ENCODE measurements at places on chromosomes 6 and 20.

- DNase-seq: no peak
Observed at GRCh38 chr6:164107297-164107995, 692.9 kb downstream of the QKI start.

DNA sequence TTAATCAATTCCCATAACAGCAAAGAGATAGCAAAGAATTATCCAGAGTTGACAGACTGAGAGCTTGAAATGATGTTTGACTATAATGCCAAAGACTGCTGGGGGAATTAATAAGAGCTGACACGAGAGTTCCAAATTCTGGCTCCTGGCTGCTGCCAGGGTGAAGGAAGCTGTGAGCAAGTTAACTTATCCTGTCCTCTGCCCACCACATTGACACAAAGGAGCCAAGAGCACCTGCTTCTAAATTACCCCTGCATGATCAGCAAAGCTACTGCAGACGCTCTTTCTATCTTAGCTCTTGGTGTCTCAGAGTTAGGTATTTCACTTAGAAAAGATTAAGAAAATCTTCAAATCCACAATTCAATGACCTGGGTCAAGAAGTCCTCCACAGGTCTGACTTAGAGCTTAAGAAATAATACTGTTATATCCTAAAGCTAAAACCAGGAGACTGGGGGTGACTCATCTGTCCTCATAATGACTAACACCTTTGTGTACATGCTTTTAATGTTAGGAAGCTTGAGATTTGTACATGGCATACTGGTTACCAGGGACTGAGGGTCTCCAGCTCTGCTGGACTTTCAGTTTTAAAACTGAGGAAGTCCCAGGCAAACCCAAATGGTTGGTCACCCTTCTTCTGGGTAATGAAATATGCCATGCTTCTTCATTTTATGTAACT is 13.2 kb upstream of the FRK start:
- peak; percentile 57 for DNase-seq

DNA sequence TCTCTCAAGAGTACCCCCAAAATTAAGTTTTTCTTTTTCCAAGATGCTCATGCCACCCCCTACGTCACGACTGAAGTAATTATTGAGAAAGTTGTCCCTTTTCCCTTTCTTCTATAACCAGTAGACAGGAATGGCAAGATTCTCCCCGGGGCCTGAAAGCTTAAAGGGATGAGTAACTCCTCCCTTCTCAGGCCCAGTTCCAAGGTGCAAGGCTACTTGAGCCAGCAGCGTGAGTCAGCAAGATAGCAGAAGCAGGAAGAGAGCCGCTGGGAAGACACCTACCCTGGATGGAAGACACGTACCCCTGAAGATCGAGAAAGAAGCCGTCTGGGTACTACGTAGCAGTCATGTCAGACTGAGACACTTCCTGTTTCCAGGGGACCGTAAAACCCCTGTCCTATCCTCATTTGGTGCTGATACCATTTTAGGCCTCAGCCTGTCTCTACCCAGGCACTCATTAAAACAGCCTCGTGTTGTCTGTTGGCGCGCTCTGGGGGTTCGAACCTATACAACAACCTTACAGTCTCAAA is 241.0 kb downstream of the ADGRG6 start:
- peak; percentile 89 for DNase-seq

DNA sequence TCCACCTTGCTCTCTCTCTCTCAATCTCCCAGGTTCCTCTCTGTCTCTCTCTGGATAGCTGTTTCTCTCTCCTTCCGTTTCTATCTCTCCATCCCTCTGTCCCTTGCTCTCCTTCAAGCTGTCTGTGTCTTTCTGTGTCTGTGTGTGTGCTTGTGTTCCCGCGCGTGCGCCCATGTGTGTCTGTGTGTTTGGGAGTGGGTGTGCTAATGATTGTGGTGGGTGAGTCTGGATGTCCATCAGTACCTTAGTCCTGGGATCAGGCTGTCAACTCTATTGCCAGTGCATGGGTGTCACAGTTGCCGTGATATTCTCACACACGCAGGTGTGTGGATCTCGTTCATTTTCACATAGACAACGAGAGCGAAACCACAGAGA is 1380.6 kb upstream of the DEFB115 start:
- no peak for DNase-seq

DNA sequence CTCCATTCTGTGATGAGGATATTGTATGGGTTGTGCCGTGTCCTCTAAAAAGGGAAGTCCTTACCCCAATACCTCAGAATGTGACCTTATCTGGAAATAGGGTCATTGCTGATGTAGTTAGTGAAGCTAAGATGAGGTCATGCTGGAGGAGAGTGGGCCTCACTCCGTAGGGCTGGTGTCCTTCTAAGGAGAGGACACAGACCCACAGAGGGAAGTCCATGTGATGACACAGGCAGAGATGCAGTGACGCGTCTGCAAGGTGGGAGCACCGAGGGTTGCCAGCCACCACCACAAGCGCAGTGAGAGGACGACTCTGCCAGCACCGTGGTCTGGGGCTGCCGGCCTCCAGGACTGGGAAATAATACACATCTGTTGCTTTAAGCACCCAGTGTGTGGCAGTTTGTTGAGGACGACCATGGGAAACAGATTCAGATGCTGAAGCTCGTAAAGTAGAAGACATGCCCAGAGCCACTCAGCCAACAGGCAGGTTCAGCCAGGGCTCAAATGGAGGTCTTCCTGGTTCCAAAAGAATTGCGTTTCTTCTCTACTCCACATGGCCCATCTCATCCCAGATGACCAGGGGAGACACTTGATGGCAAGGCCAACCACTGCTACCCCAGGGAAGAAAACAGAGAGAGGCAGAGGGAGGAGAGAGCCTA is 59.2 kb upstream of the DUSP22 start:
- DNase-seq: no peak

GRCh38 chr20:52783769-52784168 is 188.4 kb upstream of the TSHZ2 start:
- peak; percentile 0 for DNase-seq

DNA sequence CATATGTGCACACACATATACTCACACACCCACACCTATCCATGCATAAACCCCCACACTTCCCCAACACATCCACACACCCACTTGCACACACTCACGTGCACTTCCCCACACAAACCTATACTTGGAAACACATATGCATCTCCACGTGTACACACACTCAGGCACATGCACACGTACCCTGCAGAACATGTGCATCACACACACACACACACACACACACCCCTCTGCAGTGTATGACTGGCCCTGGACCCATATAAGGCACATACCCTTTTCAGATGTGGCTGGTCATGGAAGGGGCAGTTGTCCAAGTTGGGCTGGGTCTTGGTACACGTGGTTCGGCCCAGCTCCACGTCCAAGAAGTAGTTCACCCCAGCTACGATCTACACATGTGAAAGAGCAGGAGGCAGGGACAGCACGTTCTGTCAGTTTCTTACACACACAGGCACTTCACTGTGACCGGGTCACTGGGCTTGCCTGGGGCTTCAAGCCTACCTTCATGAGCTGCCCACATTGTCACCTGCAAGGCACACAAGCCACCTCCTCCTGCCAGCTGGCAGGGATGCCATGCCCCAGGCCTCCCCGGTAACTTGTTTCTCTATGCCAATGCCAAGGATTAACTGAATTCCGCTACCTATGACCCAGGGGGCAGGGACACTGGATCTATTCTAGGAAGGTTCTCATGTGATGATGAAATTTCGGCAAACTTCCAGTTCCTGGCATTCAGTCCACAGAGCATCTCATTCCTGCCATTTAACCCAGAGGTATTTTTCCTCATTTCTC is 2.6 kb downstream of the CST3 start:
- DNase-seq: peak; percentile 27

- no peak for DNase-seq
Observed at GRCh38 chr20:62787866-62788265, 8.4 kb upstream of the MRGBP start.

- DNase-seq: no peak
Observed at GRCh38 chr6:167207527-167207926, 49.7 kb upstream of the GPR31 start.

GRCh38 chr20:57244627-57245214 is 21.7 kb downstream of the BMP7 start:
- DNase-seq: no peak

DNA sequence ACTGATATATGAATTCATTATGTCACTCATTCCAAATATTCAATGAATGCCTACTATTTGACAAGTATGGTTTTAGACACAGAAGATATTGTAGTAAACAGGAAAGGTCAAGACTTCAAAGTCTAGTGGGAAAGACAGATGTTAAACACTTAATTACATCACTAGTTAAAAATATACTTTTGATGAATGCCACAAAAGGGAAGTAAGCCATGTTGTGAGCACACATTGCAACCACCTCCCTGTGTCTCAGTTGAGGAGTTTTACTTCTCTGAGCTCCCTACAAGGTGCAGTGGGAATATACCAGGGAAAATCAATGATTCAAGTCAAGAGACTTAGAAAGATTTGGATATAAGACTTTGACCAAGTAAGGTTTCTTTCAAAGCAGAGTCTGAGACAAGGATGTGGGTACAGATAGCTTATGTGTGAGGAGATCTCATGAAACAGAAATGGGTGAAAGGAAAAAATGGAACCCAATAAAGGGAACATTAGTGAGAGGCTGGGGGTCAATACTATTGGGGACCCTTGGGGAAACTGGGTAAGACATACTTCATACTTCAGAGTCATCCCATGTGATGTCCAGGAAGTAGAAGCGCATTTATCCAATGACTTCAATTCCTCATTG is 503.7 kb downstream of the KIF16B start:
- no peak for DNase-seq

DNA sequence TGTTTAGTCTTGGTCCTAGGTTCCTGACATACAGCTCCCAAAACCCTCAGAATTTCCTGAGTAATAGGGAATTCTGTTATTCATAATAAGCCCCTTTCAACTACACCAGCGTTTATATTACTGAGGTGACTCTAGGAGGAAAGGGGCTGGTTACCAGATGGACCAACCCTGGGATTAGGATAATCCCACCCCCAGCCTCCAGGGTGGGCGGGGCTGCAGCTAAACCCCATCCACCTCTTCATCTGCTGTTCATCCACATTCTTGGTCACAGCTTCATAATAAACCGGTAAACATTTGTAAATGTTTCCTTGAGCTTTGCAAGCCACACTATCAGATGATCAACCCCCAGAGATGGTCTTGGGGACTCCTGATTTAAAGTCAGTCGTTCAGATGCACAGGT is 38.3 kb downstream of the NINL start:
- DNase-seq: no peak

DNA sequence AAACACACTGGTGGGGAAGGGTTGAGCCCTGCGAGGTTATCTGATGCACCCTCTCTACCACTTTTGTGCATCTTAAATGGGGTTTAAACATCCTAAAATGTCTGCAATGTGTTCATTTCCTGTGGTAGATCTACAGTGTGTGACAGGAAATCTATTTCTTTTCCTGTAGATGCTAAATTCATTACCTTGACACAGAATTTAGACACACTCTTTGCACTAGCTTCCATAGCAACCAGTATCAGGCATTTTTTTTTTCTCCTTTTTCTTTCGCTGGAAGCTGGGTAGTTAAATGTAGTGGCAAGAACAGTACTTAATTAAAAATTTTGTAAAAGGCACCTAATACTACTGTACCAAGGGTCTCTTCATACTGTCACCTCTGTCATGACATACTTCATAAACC is 141.1 kb downstream of the RFPL4B start:
- no peak for DNase-seq

DNA sequence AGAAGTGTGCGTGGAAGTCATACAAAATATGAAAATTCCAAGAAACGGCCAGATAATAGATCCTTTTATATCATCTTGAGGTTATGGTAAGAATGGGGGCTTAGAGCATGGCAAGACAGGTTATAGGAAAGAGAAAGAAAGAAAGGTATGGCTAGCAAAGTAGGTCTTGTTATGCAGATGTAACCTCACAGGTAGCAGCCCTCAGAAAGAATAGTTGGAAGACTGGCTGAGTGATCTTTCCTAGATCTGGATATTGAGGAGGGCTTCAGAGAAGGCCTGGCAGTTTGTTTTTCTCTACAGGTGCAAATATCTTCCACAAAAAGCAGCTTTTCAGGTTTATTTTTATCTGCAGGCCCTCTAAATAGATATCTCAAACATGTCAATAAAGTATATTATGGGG is 679.5 kb downstream of the KHDRBS2 start:
- no peak for DNase-seq

- no peak for DNase-seq
Observed at GRCh38 chr6:79396625-79397024, 140.6 kb downstream of the LCA5 start.

DNA sequence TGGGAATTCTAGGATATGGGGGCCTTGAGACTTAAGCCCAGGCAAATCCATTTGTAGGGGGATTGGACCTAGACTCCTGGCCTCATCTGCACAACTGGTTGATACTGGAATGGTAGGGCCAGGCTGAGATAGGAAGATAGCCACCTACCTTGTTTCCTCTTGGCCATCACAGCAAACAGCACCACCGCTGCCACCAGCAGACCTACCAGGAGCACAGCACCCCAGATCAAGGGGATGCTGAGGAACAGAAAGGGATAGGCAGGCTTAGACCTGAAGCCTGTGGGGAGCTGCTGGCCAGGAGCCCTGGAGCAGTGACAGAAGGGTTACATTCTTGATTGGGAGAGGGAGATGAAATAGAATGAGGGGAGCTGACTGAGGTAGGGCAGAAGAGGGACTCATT is 3.5 kb downstream of the TREML1 start:
- DNase-seq: no peak

DNA sequence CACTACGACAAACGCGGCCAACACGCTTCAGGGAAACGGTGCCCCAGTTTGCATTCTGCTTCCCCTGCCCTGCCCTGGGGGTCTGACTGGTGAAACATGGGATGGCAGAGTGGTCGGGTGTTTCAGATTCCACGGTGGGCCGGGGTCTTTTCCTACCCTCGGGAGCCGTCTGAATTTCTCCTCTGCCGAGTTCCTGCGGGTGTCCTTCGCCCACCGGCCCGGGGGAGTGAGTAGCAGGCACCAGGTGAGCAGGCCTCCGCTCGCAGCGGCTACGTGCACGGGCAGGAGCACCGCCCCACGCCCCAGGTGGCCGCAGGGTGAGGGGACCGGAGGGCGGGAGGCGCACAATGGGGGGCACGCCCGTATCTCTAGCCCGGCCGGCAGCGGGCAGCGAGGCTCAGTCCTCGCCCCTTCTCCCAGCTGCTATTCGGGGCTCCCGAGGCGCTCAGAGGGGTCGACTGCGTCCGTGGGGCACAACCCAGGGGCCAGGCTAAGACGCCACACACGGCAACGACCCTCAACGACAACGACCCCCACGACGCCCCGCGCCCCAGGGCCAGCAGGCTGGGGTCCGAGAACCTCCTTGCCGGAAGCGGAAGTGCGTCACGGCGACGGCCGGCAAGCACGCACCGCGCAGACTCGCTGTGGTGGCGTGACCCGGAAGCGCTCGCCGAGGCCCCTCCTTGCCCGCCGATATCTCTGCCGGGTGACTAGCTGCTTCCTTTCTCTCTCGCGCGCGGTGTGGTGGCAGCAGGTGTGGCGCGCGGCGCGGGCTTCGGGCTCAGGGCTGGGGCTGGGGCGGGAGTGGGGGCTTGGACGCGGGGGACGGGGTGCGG is at the start of gene RPS21:
Gene RPS21 (plus strand): TSS at position 721 of the 836 bp plus-strand sequence. CDS start 236 bp downstream, outside the sequence.
- DNase-seq: peak; percentile 90

GRCh38 chr6:128024046-128024445 is 123.2 kb upstream of the THEMIS start:
- DNase-seq: no peak

DNA sequence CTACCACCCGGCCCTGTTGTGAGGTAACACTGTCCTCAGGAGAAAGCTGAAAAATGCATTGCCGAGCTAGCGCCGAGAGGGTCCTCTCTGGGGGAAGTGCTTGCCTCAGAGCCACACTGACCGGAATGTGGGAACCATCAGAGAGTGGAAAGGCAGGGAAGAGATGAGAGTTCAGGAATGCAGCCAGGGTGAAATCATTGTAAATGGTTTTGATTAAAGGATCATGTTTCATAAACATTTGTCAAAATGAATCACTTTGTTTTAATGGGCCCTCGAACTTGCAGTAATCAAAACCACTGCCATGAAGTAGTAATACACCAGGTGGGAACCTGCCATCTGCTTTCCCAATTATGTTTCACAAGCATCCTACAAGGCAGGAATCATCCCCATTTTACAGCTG is 16.9 kb upstream of the IL17F start:
- peak; percentile 88 for DNase-seq
